ENCODE measurements at places on chromosomes 6 and 20. TPM values are rescaled to one million over a fixed set of nuclear protein-coding genes. Genes with fewer than 3 reads are reported as not detected.

Gene SEC23B
- 47.4 TPM for total RNA-seq

Gene HECA
- total RNA-seq, result 27.3 TPM

Gene CCM2L
- not detected for total RNA-seq

Gene HLA-DRB5
- total RNA-seq, result not detected

Gene RIPOR2
- total RNA-seq, result 1.1 TPM

Gene WFDC2
- total RNA-seq, result not detected

Gene KIAA1755
- total RNA-seq, result 2.5 TPM

Gene OR12D3
- not detected for total RNA-seq

Gene ID1
- 84.8 TPM for total RNA-seq

Gene EYA2
- 0.28 TPM for total RNA-seq

Gene RALY
- total RNA-seq, result 69.6 TPM

Gene KIF25
- total RNA-seq, result 2.0 TPM

Gene LST1
- not detected for total RNA-seq

Gene RSPO3
- total RNA-seq, result 2.0 TPM

Gene ARHGAP40
- total RNA-seq, result not detected

Gene BACH2
- under 0.01 TPM for total RNA-seq

Gene SYNE1
- total RNA-seq, result 174 TPM

Gene BPIFA1
- total RNA-seq, result not detected

Gene BPIFB1
- not detected for total RNA-seq

Gene CLPSL2
- total RNA-seq, result not detected

Gene GSTA1
- total RNA-seq, result not detected

Gene PDE7B
- total RNA-seq, result 60.0 TPM

Gene HLA-DQA2
- not detected for total RNA-seq

Gene LY6G5B
- 2.3 TPM for total RNA-seq

Gene GLP1R
- total RNA-seq, result under 0.01 TPM

Gene IRAK1BP1
- total RNA-seq, result 2.5 TPM

Gene SCGN
- total RNA-seq, result not detected

Gene ENPP5
- total RNA-seq, result 5.6 TPM

Gene PROKR2
- not detected for total RNA-seq

Gene MRPS26
- total RNA-seq, result 35.5 TPM

Gene HCK
- total RNA-seq, result not detected

Gene RGS17
- total RNA-seq, result 9.3 TPM

Gene SLC17A3
- total RNA-seq, result not detected

Gene CDC40
- 23.6 TPM for total RNA-seq

Gene MUC22
- not detected for total RNA-seq

Gene GABRR1
- total RNA-seq, result not detected

Gene EPPIN
- not detected for total RNA-seq

Gene TRIM15
- total RNA-seq, result not detected

Gene MRPL14
- total RNA-seq, result 49.9 TPM

Gene SGK1
- 156 TPM for total RNA-seq

Gene OPN5
- not detected for total RNA-seq

Gene FNDC11
- 0.19 TPM for total RNA-seq

Gene POFUT1
- 53.3 TPM for total RNA-seq

Gene TCP11
- total RNA-seq, result 0.19 TPM

Gene PACRG
- under 0.01 TPM for total RNA-seq

Gene CPNE5
- not detected for total RNA-seq

Gene UST
- 26.8 TPM for total RNA-seq

Gene ZSCAN9
- total RNA-seq, result 9.8 TPM

Gene MCUR1
- 10.1 TPM for total RNA-seq

All from regular cardiac myocyte (primary cell).